Coronary artery (tissue), 2 donors: ENCODE measurements at places on chromosomes 11 and 22.

- DNase-seq: no peak
Observed at GRCh38 chr11:10935015-10935559, 77.2 kb upstream of the ZBED5 start.

GRCh38 chr22:20595461-20595860 is 88.1 kb downstream of the MED15 start:
- DNase-seq: no peak

DNA sequence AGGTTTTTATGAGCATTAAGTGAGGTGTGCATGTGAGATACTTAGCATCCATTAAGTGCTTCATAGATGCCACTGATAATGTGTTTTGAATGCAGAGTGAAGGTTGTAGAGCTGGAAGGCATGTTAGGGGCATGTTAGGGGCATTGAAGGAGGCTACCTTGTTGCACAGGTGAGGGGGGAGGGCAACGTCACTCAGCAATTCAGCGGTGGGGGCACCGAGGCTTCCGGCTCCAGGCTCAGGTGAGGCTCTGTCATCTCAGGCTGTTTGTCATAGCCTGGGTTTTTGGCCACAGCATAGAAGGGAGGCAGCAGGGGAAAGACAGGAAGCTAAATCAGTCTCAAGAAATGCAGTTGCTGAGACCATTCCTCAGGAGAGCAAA is 299.0 kb downstream of the NTM start:
- no peak for DNase-seq

- no peak for DNase-seq
Observed at GRCh38 chr11:118169300-118170140, 6.9 kb downstream of the SCN2B start.

GRCh38 chr11:13875643-13876042 is 86.9 kb upstream of the SPON1 start:
- DNase-seq: no peak

GRCh38 chr11:119974051-119974450 is 163.9 kb downstream of the TRIM29 start:
- no peak for DNase-seq

- DNase-seq: no peak
Observed at GRCh38 chr11:84526250-84526649, 1100.9 kb downstream of the DLG2 start.
